Hepatocyte (in vitro differentiated cells): ENCODE measurements at places on chromosomes 5 and 9. TPM values are rescaled to one million over a fixed set of nuclear protein-coding genes. Genes with fewer than 3 reads are reported as not detected.

Gene MARCOL
- not detected in 2 replicates for total RNA-seq

Gene TMEM215
- 0.40 and 0.43 TPM in 2 replicates for total RNA-seq

Gene ADAMTSL1
- 18.2 and 24.0 TPM in 2 replicates for total RNA-seq

Gene SEC16A
- total RNA-seq = 22.5 and 42.7 TPM in 2 replicates

Gene INSYN2B
- 1.5 and 1.7 TPM in 2 replicates for total RNA-seq

Gene IL17B
- 0.60 TPM in 1 of 2 replicates, not detected in the other for total RNA-seq

Gene GABRP
- 91.4 and 94.1 TPM in 2 replicates for total RNA-seq

Gene FIBCD1
- 0.33 TPM in 1 of 2 replicates, not detected in the other for total RNA-seq

Gene LIFR
- 61.3 and 83.8 TPM in 2 replicates for total RNA-seq

Gene PCDHA3
- 0.84 and 1.1 TPM in 2 replicates for total RNA-seq

Gene CENPH
- total RNA-seq = 6.9 and 10.8 TPM in 2 replicates

Gene PKD2L2
- total RNA-seq = not detected in 2 replicates

Gene FAT2
- total RNA-seq = 0.40 and 0.72 TPM in 2 replicates

Gene WWC1
- total RNA-seq = 22.6 and 27.6 TPM in 2 replicates

Gene IL9
- total RNA-seq = not detected in 2 replicates

Gene KIAA0825
- total RNA-seq = 4.5 and 4.9 TPM in 2 replicates

Gene SKP2
- 97.5 and 103 TPM in 2 replicates for total RNA-seq

Gene SPATA31D1
- total RNA-seq = not detected in 2 replicates

Gene PTGDS
- 56.0 and 56.4 TPM in 2 replicates for total RNA-seq

Gene PCDHAC2
- total RNA-seq = 6.8 and 11.3 TPM in 2 replicates

Gene PAPPA
- total RNA-seq = 8.9 and 12.3 TPM in 2 replicates

Gene FOXD4L6
- not detected in 2 replicates for total RNA-seq

Gene DAPK1
- 47.7 and 62.3 TPM in 2 replicates for total RNA-seq

Gene ANKRD31
- 0.47 and 0.60 TPM in 2 replicates for total RNA-seq

Gene ZSWIM6
- total RNA-seq = 12.7 and 13.0 TPM in 2 replicates

Gene TRPM3
- 0.60 and 1.6 TPM in 2 replicates for total RNA-seq
